T-cell (primary cell): ENCODE measurements at places on chromosomes 11 and 22. TPM values are rescaled to one million over a fixed set of nuclear protein-coding genes. Genes with fewer than 3 reads are reported as not detected.

DNA sequence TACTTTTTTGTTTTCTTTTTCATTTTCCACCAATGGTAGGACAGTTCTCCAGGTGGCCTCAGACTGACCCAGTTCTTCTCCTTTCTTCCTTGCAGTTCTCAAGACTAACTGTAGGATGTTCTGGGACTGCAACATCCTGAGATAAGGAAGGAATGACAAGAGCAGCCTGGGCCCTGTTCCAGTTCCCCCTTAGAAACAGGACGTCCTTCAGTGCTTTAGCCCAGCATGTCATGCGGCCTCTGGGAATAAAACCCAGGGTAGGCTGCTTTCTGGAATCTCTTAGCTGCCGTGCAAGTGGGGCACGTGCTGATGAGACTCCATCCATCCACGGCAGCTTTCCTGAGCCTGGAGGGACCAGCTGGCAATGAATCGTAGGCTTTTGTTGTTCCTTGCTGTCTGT is 24.0 kb upstream of the CADM1 start:
- DNase-seq = no peak

DNA sequence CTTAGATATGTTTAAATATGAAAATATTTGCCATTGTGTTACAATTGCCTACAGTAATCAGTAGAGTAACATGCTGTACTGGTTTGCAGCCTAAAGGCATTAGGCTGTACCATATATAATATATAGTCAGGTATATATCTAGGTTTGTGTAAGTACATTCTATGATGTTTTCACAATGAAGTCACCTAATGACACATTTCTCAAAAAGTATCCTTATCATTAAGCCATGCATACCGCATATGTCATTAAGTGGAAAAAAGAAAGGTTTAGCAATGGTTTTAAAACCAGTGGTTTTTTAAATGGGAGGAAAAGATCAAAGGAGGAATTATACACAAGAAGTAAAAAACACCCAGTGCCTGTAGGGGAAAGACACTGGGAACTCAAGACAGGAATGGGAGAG is 122.7 kb downstream of the RBFOX2 start:
- DNase-seq = no peak

Gene BIRC3
- 82.6 TPM for total RNA-seq

Gene CEP126
- total RNA-seq = 2.2 TPM

Gene MYO18B
- 0.70 TPM for total RNA-seq
